ENCODE measurements at places on chromosomes 3 and 15.

GRCh38 chr3:88058306-88058580 lies 562 bp downstream of the CGGBP1 start:
- DNase-seq = no peak

DNA sequence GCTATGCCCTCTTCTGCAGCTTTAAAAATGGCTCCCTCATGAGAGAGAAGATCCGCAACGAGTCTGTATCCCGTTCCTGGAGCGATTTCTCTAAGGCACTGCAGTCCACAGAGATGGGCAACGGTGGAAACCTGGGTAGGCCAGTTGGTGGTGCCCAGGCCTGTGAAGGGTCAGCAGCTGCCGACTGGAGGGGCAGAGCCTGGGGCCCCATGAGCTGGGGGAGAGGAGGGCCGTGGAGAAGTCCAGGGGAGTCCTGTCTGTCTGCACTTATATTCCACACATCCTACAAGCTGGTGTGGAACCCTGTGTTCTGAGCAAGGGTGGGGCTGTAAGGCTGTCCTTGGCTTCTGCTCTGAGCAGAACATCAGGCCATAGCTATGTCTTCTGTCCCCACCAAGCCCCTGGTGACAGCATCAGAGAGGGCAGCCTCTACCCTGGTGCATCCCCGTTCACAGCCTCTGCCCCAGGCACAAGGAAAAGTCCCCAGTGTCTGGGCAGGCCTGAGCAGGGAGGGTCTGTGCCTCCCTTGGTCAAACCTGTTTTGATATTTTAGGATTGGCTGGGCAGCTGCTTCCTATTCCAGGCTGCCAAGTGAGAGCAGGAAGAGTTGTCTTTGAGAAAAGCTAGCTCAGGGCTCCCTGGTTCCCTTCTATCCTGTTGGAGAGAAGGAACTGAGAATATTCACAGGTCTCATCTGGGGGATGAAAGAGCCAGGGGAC lies 29.7 kb downstream of the XYLB start:
- no peak for DNase-seq

DNA sequence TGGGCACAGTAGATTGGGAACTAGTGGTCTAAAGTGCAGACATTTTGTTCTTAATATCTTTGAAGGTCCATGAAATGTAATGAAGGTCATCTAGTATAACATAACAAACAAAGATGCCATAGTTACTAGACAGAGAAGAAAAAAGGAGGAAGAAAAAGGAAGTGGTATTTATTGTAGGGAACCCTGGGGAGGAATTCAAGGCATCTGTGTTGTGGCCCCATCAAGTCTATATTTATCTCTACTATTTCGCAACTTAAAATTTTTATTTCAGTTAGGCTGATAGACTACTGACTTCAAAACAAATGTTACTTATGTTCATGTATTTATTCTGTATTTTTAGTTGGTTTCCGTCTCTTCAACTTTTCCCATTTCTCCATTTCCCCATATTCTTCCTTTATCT lies 48.9 kb upstream of the ZDHHC23 start:
- no peak for DNase-seq

- DNase-seq = no peak
Observed at GRCh38 chr3:186461141-186461540, 83.0 kb downstream of the CRYGS start.

DNA sequence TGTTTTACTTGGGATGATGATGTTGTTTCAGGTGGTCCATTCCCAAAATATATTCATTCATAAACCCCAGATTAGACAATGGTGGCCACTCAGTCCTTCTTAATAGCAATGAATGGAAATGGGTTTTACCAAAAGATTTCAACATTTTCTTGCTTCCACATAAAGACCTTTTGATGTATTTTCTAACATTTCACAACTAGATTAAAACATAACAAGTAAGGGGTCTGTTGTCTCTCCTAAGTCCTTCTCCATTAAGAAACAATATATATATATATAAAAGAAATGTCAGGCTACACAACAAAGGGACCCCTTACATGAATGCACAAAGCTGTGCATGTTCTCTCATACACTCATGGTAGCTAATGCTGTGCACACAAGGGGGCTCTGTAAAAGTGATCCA lies 176.4 kb downstream of the ANXA2 start:
- no peak for DNase-seq

DNA sequence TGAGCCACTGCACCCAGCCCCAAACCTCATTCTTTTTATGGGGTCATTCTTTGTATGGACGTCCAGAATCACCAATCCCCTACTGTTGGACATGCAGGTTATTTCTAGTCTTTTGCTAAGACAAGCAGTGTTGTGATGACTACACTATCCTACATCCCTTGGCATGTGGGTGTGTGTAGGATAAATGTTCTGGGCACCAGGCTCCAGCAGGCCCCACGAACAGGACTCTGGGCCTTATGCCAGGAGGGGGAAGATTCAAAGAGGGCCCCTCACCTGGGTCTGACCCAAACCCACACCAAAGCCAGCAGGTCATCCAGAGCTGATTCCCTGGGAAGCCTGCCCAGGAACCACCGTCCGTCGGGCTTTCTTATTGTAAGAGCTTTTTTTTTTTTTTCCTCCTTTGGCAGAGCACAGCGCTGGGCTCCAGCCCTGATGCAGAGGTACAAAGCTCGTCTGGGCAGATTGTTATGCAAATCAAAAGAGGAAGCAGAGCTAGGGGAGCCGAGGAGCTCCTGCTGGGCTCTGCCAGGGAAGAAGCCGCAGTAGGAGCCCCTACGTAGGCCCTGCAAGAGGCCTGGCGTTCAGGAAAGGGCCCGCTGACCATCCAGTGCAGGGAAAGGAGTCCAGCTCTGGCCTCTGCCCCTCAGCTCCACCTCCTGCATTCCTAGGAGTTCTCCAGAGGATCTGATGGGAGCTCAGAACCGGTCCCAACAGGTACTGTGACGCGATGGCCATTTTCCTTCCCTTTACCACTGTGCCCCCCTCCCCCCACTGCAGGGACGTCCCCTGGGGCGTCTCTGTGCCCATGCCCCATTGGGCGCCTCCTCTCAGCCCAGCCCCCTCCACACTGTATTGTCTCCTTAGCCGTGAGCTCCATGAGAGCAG lies 29.0 kb upstream of the FURIN start:
- DNase-seq = no peak

- DNase-seq = no peak
Observed at GRCh38 chr15:36235173-36235572, 344.3 kb upstream of the CDIN1 start.

- no peak for DNase-seq
Observed at GRCh38 chr15:35934383-35935049, 388.6 kb upstream of the DPH6 start.

DNA sequence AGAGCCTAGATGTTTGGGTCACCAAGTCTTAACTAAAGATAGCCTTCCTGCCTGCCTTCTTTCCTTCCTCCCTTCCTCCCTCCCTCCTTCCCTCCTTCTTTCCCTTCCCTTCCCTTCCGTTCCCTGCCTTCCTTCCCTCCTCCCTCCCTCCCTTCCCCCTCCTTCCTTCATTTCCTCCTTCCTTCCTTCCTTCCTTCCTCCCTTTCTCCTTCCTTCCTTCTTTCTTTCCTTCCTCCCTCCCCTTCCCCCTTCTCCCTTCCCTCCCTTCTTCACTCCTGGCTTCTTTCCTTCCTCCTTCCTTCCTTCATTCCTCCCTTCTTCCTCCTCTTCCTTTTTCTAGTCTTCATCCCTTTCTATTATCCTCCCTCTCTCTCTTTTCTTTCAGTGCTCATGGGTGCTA lies 2.0 kb downstream of the DNAJB8 start:
- no peak for DNase-seq

- DNase-seq = no peak
Observed at GRCh38 chr3:167733961-167734497, 663 bp downstream of the PDCD10 start.

- no peak for DNase-seq
Observed at GRCh38 chr15:42728560-42728959, 8.4 kb downstream of the CDAN1 start.

- no peak for DNase-seq
Observed at GRCh38 chr3:13023235-13023970, 49.8 kb downstream of the IQSEC1 start.

- no peak for DNase-seq
Observed at GRCh38 chr3:4271834-4272233, 31.3 kb upstream of the SETMAR start.

DNA sequence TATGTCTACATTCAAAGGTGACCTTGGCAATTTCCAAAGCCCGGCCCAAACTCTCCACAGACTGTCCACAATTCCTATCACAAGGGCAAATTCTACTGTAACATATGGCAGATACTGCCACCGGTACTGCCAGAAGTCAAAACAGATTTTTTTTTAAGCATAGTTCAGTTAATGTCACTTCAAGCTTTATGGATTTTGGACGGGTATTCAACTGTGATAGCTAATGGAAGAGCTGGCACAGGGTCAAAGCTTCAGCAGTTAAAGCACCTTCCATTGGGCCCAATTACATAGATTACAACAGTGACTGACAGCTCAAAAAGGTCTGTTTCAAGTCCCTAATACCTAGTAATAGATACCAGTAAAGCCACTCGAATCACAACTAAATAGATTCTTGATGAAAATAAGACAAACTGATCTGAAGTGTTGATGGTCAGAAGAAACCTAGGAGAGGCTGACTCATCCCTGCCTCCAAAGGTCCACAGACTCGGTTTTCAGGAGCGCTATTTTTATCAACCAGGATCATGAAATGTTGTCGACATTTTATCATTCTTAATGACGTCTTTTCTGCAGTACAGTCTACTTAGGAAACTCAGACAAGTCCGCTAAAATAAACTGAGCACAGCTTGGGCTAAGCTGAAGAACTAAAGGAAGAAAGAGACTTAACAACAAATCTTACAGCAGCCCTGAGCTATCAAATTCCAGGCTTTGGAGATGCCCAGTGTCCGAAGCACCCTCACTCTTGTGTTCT lies 38.7 kb downstream of the ANXA2 start:
- DNase-seq = no peak

GRCh38 chr15:101250341-101250831 lies 1.5 kb downstream of the CHSY1 start:
- no peak for DNase-seq

- DNase-seq = no peak
Observed at GRCh38 chr3:46380471-46381221, 9.9 kb downstream of the CCR5 start.

DNA sequence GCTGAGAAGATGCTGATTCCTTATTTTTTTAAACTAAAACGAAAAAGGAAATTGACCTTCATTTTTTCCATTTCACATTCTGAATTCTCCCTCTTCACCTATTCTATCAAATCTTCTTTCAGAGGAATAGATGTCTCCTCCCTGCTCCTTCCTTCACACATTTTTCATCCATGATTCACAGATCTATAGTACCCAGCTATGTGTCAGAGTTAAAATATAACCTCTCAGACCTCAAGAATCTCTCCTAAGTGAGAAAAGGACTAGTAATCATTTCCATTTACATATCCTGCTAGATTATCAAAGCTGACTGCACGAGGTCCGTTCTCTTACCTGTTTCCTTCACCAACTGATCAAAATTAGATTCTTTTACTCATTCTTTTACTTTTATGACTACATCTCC lies 1297.6 kb upstream of the ALCAM start:
- no peak for DNase-seq

- DNase-seq = no peak
Observed at GRCh38 chr3:122679882-122680474, 661 bp upstream of the PARP14 start.

GRCh38 chr15:66824424-66824823 lies 122.4 kb downstream of the SMAD6 start:
- DNase-seq = no peak

DNA sequence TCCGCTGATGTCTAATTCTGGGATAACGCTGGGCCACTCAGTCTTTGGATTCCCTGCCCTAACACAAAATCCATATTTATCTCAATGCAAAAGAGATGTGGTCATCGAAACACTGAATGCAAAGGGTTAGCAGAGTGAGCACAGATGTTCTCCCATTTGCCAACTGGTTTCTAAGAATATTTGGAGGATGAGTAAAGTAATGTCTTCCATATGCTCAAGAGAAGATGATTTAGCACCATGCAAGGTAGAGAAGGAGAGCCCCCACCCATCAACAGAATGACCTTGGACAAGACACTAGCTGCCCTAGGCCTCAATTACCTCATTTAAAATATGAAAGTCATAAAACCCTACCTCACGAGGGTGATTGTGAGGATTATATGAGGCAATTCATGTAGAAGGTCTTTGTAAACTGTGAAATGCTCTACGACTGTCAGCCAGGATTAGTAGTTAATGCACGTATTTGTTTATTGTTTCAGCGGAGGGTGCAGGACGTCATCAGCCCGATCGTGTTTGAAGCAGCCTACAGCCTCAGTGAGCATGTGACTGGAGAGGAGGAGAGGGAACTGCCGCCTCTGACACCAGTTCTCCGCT lies 232.9 kb upstream of the CTDSPL start:
- DNase-seq = no peak

- DNase-seq = no peak
Observed at GRCh38 chr3:42182555-42182954, 83.4 kb downstream of the CCK start.

- no peak for DNase-seq
Observed at GRCh38 chr3:154954757-154955156, 125.4 kb upstream of the MME start.

DNA sequence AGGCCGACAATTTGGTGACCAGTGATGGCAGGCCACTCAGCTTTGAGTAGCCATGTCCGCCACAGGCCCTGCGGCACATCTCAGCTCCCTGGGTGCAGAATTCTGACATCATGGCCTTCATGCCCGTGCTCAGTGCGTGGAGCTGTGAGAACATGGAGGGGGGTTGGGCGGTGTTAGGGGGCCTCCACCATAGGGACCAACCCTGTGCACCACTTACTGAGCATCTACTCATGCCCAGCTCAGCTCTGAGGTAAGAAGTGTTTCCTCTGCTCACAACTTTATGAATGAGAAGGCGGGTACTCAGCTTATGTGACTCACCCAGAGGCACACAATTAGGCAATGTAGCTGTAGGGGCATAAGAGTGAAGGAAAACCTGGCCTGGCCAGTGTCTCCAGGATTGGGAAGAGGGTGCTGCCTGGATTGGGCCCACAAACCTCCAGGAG lies 10.5 kb downstream of the ACOX2 start:
- DNase-seq = no peak

DNA sequence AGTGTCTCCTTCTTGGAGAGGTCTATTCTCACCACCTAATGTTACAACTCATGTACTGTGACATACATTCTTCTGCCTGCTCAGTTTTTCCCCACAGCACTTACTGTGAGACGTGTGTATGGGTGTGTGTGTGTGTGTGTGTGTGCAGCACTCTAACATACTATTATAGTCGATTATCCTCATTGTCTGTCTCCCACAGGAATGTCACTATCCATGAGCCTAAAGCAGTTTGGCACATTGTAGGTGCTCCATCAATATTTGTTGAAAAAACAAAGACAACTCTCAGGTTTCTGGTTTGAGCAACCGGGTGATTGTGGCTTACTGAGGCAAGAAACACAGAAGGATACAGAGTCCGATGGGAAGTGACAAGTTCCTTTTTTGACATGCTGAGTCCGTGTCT lies 8.6 kb upstream of the ZNF148 start:
- DNase-seq = no peak

DNA sequence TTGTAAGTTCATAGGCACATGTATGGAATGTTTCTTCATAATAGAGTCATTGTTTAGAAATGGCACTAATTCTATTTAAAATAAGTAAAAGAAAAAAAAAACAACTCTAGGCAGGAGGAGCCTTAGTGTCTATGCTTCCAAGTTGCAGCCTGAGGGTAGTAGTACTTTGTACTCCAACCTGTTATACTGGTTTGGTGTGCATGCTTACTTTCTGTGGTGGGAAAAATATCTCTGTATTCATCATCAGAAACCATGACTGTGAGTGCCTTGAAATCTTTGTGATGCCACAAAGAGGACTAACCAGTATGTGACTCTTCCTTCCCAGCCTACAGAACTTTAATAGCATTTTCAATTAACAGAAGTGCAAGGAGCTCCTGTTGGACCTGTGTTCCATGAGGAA lies 4.4 kb downstream of the NAALADL2 start:
- DNase-seq = no peak

Measured in cerebellar nuclear complex (tissue), 1 donor.